Choroid plexus epithelial cell (primary cell): ENCODE measurements at places on chromosomes 3 and 15.

DNA sequence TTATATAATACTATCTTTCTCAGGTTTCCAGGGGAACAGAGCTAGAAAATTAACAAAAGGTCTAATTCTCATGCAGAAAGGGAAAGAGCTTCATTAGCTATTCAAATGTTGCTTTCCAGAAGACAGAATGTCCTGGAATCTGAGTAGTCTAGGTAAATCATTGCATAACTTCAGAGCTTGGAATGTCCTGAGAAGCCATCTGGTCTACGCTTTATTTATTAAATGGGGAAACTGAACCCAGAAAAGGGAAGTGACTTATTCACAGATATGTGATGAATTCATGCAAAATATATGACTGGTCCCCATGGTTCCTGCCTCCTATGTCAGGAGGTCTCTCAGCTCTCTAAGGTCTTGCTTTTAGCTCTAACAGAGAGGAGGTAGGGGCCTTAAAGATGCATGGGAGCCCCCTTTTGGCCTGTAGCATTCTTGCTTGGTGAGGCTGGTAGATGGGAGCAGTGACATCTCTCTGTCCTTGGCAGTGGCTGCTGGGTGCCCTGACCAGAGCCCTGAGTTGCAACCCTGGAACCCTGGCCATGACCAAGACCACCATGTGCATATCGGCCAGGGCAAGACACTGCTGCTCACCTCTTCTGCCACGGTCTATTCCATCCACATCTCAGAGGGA lies 99.2 kb downstream of the CEMIP start:
- DNase-seq: peak; percentile 76

DNA sequence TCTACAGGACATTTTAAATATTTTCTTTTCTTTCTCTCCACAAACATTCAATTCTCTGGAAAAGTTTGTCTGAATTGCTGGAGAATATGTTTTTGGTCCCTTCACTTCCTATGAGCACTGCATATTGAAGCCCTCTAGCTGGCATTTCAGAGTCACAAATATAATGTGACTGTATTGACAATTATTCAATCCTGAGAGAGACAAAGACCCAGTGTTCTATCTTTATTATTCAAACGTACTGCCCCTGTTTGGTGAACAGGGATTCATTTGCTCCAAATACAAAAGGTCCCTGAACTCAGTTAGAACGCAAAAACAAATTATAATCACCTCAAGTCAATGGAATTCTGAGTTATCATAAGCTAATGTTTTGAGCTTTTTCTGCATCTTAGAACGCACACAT lies 173.1 kb upstream of the CDIN1 start:
- no peak for DNase-seq

DNA sequence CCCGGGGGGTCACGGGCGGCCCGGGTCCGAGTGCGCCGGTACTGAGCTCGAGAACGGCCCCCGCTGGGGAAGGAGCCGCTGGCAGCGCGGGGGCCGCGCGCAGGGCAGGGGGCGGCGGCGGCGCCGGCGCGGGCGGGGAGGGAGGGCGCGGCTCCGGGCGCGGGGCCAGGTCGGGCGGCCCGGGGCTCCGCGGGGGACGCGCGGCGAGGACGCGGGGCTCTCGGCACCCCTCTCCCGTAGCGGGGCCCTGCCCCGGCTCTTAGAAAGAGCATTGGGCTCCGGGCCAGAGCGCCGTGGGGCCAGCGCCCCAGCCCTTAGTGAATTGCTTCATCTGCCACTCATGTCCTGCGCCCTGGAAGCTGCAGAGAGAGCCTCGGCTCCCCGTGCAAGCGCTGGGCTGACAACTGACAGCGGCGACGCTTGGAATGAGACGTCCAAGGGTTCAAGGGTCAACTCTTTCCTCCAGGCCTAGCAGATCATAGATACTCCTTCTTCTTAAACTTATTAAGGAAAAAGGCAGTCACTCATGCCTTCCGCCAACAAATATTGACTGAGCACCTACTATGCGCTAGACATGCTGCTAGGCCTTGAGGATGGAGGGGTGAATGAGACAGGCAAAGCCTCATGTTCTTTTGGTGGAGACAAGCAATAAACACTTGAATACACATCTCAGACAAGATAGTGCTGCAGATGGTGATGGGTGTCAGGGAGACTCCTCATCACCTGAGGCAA lies 140.8 kb downstream of the SMAD6 start:
- peak; percentile 81 for DNase-seq

DNA sequence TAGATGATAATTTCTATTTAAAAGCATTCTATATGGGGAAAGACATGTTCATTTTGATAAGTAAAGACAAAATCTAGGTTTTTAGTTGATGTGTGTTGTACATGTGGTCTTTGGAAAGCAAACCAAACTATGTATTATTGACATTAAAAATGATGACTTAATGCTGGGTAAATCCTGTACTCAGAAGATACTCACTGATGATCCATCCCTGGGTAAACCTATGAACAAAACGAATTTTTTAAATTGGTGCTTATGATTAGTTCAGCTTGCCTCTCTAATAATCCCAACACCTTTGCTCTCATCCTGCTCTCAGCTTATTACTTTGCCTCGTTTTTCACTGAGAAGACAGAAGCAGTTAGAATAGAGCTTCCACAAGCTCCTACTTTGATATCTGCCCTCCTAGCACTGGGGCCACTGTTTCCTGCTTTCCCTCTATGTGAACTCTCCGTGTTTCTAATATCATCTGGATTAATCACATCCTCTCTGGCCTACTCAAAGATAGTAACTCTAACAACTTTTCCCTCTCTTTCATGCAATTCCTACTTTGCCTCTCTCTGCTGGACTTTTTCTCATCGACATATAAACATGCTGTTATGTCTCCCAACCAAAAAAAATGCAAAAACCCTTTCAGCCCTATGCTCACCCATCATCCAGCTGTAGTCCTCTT lies 29.3 kb downstream of the RARRES1 start:
- peak; percentile 79 for DNase-seq

- peak; percentile 29 for DNase-seq
These were observed 80.2 kb downstream of the FMN1 start for GRCh38 chr15:33114374-33114717.

- DNase-seq: no peak
These were observed 99.1 kb downstream of the ADCY5 start for GRCh38 chr3:123349566-123350435.

GRCh38 chr3:123735456-123735855 lies 148.7 kb downstream of the MYLK start:
- DNase-seq: no peak

- DNase-seq: no peak
These were observed 1.9 kb downstream of the MITF start for GRCh38 chr3:69741032-69741767.

GRCh38 chr3:158961911-158962310 lies 160.1 kb downstream of the MFSD1 start:
- DNase-seq: no peak

DNA sequence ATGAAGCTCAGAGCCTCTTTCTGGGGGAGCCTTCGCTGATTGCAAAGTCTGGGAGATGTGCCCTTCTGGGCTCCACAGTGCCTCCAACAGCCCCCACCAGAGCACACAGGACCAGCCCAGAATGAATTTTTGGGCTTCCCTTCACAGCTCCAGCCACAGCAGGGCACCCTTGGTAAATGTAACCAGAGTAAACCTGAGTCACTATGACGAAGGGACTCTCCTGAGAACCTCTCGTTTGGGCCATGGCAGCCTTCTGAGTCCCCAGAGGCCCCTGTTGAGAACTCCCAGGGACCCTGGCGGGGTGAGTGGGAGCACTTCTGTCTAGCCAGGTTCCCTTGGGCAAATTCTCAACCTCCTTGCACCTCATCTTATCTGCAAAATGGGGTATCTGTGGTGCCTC lies 20.8 kb downstream of the FAM3D start:
- DNase-seq: no peak

GRCh38 chr3:130900959-130901358 lies 7.1 kb downstream of the ATP2C1 start:
- no peak for DNase-seq

- DNase-seq: peak; percentile 62
These were observed 1.1 kb downstream of the GORASP1 start for GRCh38 chr3:39106281-39106811.

DNA sequence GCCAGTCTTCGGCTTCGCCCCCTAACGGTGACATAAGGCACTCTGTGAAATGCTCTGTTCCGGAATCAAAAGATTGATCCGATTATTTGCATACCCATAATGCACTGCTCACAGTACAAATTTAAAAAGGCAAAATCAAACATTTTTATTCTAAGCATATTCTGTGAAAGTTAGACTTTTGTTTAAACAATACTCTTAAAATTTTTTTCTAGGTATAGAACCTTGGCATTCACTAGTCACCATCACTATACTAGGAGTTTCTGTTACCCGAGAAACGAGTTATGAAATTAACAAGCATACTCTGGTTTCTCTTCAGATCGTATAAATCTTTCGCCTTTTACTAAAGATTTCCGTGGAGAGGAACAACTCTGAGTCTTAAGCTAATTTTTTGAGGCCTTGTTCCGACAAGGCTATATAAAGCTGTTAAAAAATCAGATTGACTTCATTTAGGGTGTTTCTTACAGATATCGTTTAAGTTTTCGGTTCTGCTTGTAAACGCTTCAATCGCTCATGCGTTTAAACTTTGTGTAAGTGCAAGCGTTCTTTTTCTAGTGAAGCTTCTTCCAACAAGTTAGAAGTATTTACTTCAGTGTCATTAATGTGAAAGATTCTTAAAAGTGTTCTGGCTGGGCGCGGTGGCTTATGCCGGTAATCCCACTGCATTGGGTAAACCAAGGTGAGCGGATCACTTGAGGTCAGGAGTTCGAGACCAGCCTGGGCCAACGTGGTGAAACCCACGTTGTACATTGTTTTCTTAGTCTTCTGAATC lies at the start of gene RNU5B-1:
Gene RNU5B-1 (plus strand): TSS at position 297 of the 769 bp plus-strand sequence.
- DNase-seq: peak; percentile 97

DNA sequence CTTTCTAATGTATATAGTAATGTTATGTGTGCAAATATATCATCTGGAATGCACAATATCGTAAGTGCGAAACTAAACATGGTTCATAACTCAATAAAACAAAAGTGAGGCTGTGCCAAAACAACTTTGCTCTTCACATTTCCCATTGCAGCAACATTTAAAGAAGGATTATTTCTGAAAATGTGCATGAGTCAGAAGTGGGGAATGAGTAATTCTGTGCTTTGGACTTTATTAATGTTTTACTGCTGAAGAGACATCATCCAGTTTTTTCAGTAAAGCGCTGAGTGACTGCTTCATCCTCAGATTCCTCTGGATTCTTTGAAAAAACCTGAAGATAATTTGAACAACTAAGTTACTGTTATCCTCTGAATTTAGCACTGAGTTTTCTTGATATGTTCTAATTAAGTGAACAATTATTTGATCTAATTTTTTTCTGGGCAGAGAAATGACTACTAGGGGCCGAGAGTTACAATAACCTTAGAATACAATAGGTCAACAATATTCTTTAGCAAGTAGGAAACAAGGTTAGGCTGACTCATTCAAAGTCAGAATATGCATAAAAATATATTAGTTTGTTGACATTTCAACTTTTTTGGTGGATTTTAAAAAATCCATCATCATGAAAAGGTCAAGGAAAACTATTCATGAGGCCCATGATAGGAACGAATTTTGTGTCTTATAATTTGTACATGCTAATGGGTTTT lies 20.0 kb upstream of the PLCL2 start:
- DNase-seq: peak; percentile 82

DNA sequence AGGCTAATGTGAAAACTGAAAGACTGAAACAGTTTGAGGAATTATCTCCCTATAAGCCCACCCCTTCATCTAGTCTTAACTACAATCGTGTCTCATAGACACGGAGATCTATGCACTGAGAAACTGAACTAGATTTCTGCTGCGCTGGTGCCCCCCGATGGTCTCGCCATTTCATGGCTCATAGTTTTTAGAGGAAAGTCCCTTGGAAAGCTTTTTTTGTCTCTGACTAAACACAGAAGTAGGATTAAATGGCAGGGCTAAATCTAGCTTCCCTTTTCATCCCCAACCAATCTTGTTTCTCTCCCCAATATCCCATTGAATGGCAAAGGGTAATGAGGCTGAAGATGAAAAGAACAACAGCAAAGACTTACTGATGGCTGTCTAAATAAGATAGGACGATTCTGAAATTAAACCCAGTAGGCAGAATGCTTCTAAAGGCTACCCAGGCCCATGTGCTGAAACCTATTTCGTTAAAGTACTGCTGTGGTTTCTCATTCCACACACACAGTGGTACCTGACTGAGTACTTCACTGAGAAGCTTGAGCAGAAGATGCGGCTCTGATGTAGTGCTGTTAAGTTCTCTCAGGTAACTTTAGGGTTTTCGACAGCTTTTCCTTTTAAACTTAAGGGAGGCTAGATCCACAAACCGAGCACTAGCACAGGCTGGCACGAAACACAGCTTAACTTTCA lies 142.7 kb downstream of the GADL1 start:
- DNase-seq: peak; percentile 76

DNA sequence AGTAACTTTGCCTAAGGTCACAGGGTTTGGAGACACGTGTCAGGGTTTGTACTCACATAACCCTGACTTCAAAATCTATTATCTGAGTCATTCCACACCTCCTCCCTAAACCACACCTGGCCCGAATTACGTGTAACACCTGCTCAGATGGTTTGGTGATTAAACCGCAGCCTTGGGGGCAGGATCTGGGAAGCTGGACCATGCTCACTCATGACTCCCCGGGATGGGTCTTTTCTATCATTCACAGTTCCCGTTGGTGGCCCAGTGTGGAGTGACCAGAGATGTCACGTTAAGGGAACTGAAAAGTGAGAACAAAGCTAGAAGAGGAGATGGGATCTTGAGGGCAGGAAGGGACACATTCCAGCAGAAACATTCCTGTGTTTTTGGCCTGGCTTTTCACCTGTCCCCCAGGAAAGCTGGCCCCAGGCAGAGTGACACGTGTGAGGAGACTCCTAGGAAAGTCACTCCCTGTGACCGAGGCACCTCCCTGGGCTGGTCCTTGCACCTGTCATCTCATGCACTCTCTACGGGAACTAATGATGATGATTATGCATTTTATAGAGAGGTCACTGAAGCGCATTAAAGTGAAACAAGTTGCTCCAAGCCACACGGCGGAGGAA lies 75.4 kb upstream of the POMGNT2 start:
- DNase-seq: no peak

DNA sequence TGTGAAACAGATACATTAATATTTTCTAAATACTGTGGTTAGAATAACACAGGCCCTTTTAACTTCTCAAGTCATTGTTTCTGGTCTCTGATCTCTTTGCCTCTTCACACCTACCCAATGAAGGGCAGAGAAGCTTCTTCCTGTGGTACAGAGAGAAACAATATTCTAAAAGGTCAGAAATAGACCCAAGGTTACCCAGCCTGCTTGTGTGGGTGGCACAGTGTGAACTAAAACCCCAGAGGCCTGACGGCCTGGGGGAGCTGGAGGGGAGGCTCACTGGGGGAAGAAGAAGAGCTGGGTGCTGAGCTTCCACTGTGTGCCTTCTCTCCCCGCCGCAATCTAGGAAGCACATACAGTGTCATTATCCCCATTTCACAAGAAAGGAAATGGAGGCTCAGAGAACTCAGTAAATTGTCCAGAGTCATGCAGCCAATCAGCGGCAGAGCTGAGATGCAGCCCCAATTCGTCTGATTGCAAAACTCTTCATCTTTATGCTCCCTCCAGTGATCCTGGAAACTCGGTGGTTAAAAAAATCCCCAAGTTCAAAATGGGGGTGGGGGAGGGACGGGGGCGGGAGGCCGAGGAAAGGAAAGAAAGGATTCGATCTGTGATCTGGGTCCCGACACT lies 64.1 kb upstream of the HEG1 start:
- no peak for DNase-seq

- peak; percentile 30 for DNase-seq
These were observed 324.3 kb downstream of the FEZF2 start for GRCh38 chr3:62049033-62049432.

GRCh38 chr3:24810881-24811280 lies 316.2 kb upstream of the THRB start:
- DNase-seq: peak; percentile 26
